D721Med (cell line): ENCODE measurements at places on chromosomes 5 and 9.
A peak's percentile ranks its signal among the peaks of the same experiment; 100 is the strongest.

DNA sequence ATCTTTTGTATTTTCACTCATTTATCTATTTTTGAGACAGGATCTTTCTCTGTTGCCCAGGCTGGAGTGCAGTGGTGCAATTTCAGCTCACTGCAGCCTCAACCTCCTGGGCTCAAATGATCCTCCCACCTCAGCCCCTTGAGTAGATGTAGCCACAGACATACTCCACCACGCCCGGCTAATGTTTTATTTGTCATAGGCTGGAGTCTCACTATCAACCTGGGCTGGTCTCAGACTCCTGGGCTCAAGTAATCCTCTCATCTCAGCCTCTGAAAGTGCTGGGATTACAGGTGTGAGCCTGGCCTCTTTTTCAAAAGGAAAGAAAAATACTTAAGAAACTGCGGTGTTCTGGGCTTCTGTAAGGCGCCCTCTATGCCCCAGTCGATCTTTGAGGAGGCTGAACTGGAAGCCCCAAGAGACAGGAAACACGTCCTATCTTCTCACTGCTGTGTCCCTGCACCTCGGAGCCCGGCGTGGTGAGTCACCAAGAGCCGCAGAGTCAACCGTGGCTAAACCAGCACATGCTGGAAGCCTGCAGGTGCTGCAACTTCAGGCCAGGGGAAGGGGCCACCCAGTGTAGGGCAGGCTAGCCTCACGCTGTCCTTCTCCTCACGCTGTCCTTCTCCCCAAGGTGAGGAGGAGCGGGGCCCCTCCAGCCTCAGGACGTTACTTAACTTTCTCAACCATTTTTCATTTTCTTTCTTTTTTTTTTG is 15.2 kb upstream of the LHX3 start:
- no peak for DNase-seq

- no peak for DNase-seq
These were observed 22.2 kb upstream of the TUSC1 start for GRCh38 chr9:25700430-25700829.

GRCh38 chr5:145975361-145976066 is 39.1 kb downstream of the SH3RF2 start:
- no peak for DNase-seq

- no peak for DNase-seq
These were observed 66.1 kb downstream of the SERINC5 start for GRCh38 chr5:80189701-80190100.

- no peak for DNase-seq
These were observed 44.8 kb upstream of the SNX2 start for GRCh38 chr5:122730037-122730436.

GRCh38 chr9:134624137-134624591 is 17.4 kb upstream of the COL5A1 start:
- DNase-seq, result no peak

- no peak for DNase-seq
These were observed 5.2 kb downstream of the KIF12 start for GRCh38 chr9:114093761-114094505.

- peak; percentile 36 for DNase-seq
These were observed 9.3 kb downstream of the ZNF622 start for GRCh38 chr5:16456103-16456832.

DNA sequence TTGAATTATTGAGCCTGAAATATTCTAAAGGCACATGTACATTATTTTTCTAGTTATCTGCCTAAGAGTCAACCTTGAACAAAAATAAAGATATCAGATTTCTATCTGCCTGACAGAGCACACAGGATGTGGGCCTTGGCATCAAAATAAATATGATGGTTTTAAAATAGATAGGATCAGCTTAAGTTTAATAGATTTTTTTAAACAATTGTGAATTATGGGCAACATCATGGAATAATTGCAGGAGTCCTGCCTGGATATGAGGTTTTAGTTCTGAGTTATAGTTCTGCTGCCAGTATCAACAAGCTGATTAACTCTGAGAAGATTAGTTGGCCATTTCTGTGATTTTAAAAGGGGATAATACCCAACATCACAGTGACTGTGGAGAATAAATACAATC is 107.0 kb upstream of the PCA3 start:
- DNase-seq, result no peak

DNA sequence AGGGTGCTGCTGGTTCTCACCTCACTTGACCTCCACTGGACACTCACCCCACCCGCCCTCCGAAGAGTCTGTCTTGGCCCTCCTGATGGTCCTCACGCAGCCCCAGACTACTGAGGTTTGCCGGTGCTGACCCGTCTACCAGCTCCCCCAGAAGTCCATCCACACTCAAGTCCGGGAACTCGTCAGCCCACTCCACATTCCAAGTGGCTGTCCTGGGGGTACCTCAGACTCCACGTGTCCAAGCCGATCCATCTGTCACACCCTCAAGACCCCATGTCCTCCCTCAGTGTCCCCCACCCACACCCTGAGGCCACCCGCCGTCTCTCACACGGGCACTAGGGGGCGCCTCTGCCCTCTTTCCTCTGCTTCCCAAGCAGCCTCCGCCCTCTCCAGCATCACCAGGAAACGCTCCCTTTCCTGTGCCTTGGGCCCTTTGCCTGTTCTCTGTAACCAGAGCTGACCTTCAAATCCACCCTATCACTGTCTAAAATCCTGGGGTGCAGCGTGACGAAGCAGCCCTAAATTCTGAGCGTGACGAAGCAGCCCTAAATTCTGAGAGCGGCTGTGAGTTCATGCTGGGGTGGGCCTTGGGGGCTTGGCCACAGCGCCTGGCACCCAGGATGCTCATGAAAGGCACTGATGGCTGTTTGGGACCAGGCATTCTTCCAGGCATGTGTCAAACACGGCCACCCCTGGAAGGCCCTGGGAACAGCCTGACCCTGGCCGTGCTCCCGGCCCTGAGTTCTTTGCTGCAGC is 95.7 kb downstream of the KCNT1 start:
- DNase-seq, result peak; percentile 89

- DNase-seq, result no peak
These were observed 384.9 kb downstream of the RAB3C start for GRCh38 chr5:58967597-58968281.

DNA sequence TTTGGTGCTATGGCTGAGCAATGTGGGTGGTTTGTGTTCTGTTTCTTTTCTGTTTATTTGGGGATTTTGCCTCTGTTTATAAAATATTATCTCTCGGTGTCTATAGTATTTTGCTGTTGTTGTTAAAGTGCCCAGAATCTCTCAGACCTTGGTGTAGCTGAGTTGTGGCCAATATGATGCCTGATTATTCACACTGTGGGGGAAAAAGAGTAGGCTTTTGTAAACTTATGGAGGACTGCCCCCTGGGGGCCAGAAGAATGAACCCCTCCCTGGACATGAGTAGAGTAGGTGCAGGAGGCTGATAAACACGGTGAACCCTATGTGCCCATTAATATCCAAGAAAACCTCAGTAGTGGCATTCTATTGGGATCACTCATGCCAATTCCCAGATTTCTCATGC is 49.0 kb upstream of the DPYSL3 start:
- no peak for DNase-seq

GRCh38 chr5:80754900-80755299 is 100.1 kb upstream of the DHFR start:
- no peak for DNase-seq

DNA sequence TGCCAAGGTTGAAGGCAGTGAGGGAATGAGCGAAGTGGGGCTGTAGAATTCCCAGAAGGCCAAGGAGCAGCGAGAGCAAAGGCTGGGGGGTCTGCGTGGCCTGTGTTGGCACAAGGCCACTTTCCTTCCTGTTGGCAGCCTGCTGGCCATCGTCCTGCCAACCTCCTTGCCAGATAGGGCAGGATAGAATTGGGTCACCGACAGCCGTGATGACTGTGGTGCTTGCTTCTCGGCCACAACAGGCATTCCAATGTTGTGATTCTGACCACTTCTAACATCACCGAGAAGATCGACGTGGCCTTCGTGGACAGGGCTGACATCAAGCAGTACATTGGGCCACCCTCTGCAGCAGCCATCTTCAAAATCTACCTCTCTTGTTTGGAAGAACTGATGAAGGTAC is 18.9 kb downstream of the TRIP13 start:
- no peak for DNase-seq

DNA sequence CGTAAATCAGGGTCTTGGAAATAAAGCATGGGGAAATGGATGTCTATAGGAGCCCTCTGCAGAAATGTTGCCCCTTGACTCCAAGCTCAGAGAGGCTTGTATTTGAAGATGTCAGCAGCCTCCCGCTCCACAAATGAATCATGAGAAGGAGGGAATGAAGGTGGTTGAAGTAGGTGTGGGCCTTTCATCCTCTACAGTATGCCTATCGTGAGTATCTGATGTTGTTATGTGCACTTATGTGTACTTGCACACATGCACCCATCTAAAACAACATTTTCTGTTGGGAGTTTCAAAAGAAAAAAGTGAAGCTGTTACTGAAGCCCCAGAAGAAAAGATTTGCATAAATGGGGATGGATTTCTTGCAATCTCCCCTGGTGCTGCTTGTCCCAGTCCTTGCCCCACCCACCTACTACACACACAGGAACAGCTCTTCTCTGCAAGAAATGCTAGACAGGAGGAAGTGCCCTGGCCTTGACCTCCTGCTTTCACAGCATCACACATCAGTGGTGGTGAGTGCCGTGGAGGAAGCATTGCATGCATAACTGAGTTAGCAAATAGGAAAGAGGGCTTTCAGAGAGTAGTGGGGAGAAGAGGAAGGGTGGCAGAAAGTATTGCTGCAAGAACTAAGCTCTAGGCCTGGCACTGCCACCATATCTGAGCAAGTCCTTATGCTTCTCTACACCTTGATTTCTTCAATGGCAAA is 156.1 kb downstream of the SNX18 start:
- DNase-seq, result no peak

- DNase-seq, result no peak
These were observed 7.4 kb downstream of the CCDC187 start for GRCh38 chr9:136296434-136297015.
